ENCODE measurements at places on chromosomes 7 and 10.

- no peak for DNase-seq
These were observed 18.2 kb upstream of the CDH23 start for GRCh38 chr10:71378336-71379117.

- DNase-seq: no peak
These were observed 27.1 kb upstream of the PRKCQ start for GRCh38 chr10:6607182-6607581.

- DNase-seq: no peak
These were observed 1168.4 kb downstream of the GATA3 start for GRCh38 chr10:9222917-9223316.

DNA sequence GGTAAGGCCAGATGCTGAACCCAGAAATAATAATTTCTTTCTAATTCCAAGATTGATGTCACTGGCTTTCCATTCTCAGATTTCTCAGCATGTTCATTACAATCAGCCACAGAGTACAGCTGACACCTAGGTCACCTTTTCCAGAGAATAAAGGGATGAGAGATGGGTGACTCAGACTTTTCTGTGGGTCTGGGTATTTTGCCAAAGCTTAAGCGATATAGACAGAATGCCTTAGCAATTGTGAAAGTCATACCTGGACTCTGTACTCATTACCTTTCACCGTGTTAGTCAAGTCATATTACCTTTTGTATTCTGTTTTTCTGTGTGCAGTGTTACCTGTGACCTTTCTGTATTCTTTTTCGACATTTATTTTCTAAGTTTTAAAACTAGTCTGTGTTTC is 10.6 kb upstream of the PRTFDC1 start:
- DNase-seq: no peak

DNA sequence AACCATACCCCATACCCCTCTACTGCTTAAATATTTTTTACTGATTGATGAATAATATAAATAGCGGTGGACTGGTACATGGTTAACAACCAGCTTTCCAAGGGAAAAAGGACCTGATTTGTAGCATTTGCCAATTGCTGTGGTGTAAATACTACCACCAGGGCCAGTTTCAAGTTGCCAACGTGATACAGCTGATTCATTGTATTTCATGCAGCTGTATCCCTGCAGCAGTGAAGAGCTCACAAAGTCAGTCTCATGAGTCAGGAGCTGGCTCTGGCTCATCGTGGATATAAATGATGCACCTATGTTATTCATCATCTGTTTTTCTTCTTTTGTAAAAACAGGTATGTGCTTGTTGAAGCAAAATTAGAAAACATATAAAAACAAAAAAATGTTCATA is 15.2 kb downstream of the CALML5 start:
- no peak for DNase-seq

DNA sequence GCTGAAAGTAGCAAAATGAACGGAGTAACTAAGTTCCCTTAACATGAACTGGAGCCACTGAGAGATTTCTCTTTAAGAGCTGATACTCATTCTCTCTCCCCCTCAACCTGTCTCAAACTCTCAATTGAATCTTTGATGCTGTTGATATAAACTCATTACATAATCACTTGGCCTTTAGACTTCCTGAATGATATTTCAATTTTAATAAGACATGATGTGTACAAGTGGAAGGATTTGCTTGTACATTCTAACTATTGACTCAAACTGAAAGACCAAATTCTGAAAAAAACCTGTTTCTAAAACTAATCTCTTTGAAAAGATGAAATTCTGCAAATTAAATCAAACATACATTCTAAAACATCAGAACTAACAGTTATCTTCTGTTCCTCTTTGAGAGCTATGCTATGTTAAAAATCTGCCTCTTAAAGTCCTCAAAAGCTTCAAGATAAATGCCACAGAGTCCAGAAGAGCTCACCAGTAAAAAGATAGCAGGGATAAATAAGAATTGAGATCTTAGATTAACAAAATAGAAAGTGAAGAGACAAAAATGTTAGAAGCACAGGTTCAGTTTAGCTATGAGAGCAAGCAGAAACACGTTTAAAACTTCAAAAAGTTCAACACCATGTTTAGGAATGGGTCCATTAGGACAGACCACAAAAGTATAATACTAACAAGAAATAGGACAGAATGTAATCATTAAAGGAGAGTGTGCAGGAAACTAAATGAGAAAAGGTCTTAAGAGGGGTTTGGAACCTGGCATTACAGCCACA is 46.1 kb downstream of the TNPO3 start:
- DNase-seq: no peak

DNA sequence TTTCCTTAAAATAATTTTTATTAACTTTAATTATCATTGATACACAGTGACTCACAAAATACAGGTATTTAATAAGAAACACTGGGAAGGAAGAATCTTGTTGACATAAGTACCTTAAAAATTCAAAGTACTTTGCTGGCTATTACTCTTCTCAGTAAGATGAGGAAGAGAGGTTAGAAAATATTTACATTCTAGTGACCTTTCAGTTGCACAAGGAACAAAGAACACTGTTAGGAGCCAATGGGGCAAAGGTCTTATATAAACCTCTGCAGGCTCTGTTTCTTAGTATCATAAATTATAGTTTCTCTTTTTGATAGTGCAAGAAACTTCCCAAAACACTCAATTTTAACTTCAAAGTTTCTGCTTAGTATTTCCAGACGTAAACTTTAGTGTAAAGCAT is 4.8 kb upstream of the TAX1BP1 start:
- no peak for DNase-seq

GRCh38 chr10:50937230-50937907 is 51.9 kb upstream of the A1CF start:
- no peak for DNase-seq

GRCh38 chr10:71244431-71245419 is 32.4 kb downstream of the UNC5B start:
- no peak for DNase-seq

DNA sequence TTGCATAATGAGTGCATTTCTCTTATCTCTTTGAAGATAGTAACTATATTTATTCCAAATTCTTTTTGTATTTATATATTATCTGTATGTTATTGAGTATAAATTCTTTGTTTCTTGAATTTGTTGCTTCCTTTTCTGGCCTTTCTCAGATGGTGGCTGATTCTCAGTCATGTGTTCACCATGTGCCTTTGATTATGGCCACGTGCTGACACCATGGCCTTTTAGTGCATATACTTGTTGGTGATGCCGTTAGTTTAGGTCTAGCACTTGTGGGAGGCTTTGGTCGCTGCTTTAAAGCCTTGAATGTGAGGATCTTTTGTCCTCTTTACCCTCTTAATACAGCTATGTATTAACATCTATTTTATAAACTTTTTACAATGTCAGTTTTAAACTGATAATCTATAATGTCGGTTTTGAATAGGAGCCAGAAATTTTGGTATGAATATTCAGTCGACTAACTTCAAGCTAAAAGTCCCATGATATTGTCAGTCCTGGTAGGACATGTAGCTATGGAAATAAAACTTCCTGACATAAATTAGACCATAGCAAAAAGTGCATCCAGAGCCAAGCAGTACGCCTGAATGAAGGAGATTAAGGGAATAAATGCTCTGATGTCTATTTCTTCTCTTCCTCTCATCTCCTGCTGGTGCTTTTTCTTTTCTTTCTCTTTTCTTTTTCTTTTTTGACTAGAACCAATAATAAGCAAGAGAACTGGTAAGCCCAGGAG is 130.3 kb downstream of the GNAI1 start:
- DNase-seq: no peak

GRCh38 chr10:11086177-11086840 is 68.6 kb downstream of the CELF2 start:
- no peak for DNase-seq

DNA sequence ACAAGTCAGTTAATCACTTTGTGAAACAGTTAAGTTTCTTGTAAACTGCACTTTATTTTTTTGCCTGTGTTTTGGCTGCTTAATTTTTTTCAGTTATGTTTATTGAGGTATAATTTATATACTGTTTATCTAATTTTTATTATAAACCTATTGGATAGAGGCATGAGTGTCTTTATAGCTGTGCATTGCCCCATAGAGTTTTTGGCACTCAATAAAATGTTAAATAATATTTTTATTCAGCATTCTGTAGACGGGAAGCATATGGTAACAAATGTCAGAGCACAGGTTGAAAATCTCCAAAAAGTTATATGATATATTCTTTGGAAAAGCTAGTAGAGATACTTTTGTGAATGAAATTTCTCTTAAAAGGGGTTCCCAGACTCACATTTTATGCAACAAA is 243.8 kb upstream of the KAT6B start:
- DNase-seq: no peak

DNA sequence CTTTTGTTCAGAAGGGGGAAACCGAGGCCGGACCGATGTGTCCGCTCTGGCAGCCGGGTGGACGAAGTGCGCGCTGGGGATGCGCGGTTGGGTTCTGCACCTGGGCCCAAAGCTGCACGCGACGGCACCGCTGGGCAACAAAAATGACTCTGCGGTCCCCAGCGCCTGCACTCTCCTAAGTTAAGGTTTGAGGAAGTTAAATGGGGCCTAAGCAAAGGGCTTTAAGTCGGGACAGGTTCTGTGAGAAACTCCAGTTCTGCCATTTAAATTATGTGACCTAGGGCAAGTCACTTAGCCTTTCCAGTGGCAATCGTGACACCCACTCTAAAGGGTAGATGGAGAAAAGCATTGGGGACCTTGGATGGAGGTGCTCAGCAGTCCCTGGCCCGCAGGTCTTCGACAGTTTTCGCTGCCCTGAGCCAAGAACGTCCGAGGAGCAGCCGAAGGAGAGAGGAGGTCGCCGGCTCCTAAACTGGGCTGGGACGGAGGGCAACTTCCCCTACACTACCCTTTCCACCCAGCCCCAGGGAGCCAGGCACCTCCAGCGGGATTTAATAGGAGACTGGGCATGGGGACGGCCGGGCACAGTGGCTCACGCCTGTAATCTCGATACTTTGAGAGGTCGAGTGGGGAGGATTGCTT is 534 bp upstream of the ACBD5 start:
- DNase-seq: no peak

DNA sequence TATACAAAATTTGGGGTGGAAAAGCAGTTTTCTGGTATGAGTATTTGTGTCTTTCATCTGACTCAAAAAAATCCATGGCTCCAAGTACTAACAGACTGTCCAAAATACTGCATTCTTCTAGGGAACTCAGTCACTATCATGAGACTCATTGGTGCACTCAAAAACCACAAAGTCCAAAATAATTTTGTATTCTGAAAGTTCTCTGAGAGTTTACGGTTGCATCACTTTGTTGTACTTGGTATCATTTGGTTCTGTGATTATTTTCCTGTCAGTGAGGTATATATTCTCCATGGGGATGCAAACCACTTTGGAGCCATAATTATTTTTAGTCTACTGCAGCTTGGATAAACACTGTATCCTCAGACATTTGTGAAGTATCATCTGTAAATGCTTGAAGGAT is 28.0 kb upstream of the CABCOCO1 start:
- DNase-seq: no peak

- DNase-seq: no peak
These were observed 68.9 kb upstream of the FRMD4A start for GRCh38 chr10:14399641-14400040.

DNA sequence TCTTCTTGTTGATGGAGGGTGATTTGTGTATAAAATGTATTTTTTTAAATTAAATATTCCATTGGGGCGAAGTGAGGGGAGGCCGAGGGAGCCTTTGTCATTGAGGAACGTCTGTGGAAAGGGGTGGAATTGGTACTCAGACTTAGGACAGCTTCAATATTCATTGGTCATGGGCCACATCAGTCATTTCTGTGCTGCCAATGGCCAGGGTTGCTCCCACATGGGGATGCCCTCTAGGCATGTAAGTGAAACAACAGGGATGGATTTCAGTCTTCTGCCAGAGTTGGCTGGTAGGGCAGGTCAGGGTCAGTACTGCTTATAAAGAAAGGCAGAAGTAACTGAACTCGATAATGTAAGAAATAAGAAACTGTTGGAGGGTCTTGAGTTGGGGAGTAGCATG is 47.2 kb downstream of the NEURL1 start:
- DNase-seq: no peak

DNA sequence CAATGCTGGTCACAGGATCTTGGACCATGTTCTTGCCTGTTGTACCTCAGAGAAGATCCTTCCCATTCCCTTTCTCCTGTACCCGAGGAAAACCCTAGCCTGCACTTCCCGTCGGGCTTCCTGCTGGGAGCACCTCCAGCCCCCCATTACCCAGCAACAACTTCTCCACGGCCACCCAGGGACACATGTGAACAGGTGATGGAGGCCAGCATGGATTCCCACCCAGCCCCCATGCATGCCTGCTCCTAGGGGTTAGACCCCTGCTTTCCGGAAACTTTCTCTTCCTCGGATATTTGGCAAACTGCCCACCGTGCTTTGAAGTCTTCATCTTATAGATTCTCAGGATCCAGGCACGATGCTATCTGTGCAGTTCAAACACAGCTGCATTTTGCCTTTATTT is 67.3 kb downstream of the CALML3 start:
- DNase-seq: no peak

GRCh38 chr7:121452389-121452788 is 56.3 kb upstream of the FAM3C start:
- DNase-seq: no peak

GRCh38 chr10:69317626-69318105 is 39.4 kb downstream of the HK1 start:
- DNase-seq: no peak

- peak; percentile 92 for DNase-seq
These were observed at the start of gene CHCHD1 for GRCh38 chr10:73781879-73782748. Gene CHCHD1, plus strand, starts transcription at chr10:73782048. Its CDS starts 28 bp downstream, at chr10:73782076.

DNA sequence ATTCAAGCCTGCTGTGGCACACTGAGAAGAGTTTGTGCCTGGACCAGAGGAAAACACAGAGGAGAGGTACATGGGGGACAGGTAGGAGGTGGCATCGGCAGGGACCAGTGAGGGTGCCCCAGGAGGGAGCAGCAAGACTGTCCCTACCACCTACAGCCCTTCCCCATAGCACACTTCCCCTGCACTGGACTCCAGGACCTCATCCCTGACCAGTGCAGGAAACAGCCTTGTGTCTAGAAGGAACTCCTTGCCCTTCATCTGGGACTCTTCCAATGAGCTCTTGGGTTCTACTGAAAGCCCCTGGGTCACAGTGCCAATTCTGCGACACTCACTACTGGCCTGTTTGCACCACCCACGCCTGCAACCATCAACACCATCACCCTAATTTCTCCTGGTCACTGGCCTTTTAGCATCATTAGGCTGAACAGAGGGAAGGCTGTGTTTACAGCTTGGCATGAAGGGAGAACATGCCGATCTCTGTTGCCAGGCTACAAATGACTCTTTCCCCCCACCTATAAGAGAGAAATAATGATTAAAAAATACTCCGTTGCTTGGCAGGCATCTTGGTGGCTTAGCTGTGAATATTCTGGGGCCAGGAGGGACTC is 371.9 kb upstream of the ZMIZ1 start:
- DNase-seq: no peak

- no peak for DNase-seq
These were observed 48.3 kb upstream of the HHEX start for GRCh38 chr10:92641492-92641891.

GRCh38 chr10:91034042-91034441 is 113.2 kb upstream of the ANKRD1 start:
- no peak for DNase-seq

GRCh38 chr7:127674361-127674760 is 22.4 kb downstream of the SND1 start:
- DNase-seq: no peak

DNA sequence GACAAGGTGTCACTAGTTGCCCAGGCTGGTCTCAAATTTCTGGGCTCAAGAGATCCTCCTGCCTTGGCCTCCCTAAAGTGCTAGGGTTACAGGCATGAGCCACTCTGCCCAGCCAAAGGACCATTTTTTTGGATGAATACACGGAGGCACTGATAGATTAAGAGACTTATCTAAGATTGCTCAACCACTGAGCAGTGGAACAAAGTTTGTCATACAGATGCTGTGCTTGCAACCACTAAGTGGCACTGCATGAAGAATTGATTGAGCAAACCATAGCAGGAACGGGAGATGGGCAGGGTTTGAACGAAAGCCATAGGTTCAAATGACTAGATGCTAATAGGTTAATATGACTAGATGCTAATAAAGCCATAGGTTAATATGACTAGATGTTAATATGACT is 61.1 kb downstream of the EBLN1 start:
- no peak for DNase-seq
